ENCODE measurements at places on chromosomes 2 and 18.

DNA sequence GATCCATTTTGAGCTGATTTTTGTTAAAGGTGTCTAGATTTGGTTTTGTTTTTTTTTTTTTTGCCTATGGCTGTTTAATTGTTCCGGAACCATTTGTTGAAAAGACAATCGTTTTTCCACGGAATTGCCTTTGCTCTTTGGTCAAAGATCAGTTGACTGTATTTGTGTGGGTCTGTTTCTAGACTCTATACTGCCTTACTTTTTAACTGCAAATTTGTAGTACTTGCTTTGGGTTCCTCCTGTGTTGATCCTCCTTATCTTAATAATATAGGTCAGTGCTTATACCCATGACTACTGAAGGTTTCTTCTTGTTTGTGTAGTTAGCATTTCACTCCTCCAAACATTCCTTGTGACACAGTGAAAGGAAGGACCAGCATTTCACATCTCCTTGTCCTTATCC, 30.4 kb downstream of the CERS6 start:
- DNase-seq = no peak

- DNase-seq = no peak
These were observed 114.6 kb downstream of the MYO5B start for GRCh38 chr18:50080316-50080715.

- DNase-seq = no peak
These were observed 116.2 kb downstream of the STPG4 start for GRCh38 chr2:47038656-47039488.

- no peak for DNase-seq
These were observed 3.4 kb downstream of the CYRIA start for GRCh38 chr2:16661936-16662839.

DNA sequence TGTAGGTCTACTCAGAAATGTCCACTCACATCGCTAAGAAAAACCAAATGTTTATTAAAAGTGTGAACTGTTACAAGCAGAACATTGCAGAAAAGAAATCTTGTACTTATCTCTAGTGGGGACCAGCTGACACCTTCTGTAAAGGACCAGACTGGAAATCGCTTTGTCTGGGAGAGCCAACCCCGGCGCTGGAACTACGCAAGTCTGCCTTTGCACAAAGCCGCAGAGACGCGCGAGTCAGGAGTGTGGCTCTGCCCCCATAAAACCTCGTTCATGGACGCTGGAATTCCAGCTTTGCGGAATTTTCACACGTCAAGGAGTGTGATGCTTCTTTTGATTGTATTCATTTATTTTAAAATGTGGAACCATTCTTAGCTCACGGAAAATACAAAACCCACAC, 141.9 kb upstream of the SALL3 start:
- no peak for DNase-seq

- DNase-seq = no peak
These were observed 77.8 kb downstream of the NCAPH start for GRCh38 chr2:96413323-96413722.

Data from hematopoietic multipotent progenitor cell treated with erythropoietin and hydrocortisone succinate and interleukin-3 and kit ligand, for 15 days (in vitro differentiated cells).